Lung microvascular endothelial cell (primary cell): ENCODE measurements at places on chromosomes 6 and 20. TPM values are rescaled to one million over a fixed set of nuclear protein-coding genes. Genes with fewer than 3 reads are reported as not detected.
A peak's percentile ranks its signal among the peaks of the same experiment; 100 is the strongest.

The NOTCH4 gene
- 9.1 and 14.8 TPM in 2 replicates for total RNA-seq

- DNase-seq, result no peak
Observed at GRCh38 chr6:42100029-42100901, 42.2 kb downstream of the C6orf132 start.

The NRSN1 gene
- total RNA-seq, result not detected in 2 replicates

GRCh38 chr6:2641044-2641725 is 109.5 kb downstream of the MYLK4 start:
- no peak for DNase-seq

The TGM2 gene
- 273 and 343 TPM in 2 replicates for total RNA-seq

- no peak for DNase-seq
Observed at GRCh38 chr20:36472637-36473090, 68.7 kb upstream of the MYL9 start.

- peak; percentile 99 for DNase-seq
Observed at GRCh38 chr6:89297695-89298351, 17.3 kb downstream of the GABRR2 start.

The NNAT gene
- 0.22 TPM in 1 of 2 replicates, not detected in the other for total RNA-seq

DNA sequence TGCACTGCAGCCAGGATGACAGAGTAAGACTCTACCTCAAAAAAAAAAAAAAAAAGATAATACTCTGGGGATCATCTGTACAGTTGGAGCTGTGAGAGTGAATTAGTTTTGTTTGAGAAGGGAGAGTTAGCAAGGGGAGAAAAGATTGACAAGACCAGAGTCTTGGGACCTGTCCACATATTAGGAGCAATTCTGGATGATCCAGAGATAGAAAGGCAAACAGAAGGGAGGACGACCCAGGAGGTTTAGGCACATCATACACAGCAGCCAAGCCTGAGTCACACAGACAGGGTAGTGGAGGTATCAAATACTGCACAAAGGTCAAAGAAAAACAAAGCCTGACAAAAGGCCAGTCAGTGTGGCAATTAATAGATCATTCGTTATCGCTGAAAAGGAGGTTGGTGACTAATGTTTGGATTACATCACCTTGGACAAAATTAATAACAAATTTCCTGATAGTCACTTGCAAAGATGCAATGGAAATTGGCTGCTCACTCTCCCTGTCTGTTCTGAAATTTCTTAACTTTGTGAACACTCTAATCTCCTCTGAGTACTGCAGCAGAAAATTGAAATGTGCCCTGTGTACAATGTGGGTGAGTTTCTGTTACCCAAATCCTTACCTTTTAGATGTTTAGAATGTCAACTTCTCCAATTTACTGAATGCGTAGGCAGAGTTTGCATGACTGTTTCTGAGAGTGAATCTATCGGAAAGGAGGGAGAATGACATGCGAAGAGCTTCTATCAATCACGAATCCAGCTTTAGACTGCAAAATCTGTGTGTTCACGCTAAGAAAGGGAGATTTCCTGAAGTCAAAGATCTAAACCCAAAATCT is 105.4 kb downstream of the TSHZ2 start:
- no peak for DNase-seq

The USP49 gene
- 1.3 and 1.4 TPM in 2 replicates for total RNA-seq

The EEF1A1 gene
- 18,098 and 18,972 TPM in 2 replicates for total RNA-seq

The RPS18 gene
- 4,351 and 4,512 TPM in 2 replicates for total RNA-seq

GRCh38 chr6:111997078-111997852 is 56.6 kb upstream of the CCN6 start:
- DNase-seq, result peak; percentile 84

- DNase-seq, result no peak
Observed at GRCh38 chr6:131112249-131112648, 23.0 kb upstream of the AKAP7 start.

DNA sequence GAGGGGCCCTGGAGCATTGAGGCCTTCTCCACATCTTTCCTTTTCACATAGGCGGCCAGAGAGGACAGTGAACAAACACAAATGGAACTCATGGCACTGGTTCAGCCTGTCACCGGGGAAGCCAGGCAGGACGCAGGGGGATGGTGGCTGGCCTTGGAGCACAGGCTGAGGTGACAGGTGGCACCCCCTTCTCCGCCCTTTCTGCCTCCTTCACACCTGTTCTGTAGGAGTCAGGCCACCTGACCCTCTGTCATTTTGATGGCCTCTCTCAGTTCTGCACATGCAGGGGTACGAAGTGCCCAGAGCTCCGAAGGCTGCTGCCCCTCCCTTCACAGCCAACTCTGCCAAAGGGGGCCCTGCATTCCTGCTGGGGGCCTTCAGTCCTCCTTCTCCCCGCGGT is 60.8 kb downstream of the CD40 start:
- DNase-seq, result no peak

- DNase-seq, result peak; percentile 79
Observed at GRCh38 chr6:132962936-132963868, 148.8 kb downstream of the RPS12 start.

- DNase-seq, result no peak
Observed at GRCh38 chr20:24744747-24745146, 204.3 kb upstream of the CST7 start.

DNA sequence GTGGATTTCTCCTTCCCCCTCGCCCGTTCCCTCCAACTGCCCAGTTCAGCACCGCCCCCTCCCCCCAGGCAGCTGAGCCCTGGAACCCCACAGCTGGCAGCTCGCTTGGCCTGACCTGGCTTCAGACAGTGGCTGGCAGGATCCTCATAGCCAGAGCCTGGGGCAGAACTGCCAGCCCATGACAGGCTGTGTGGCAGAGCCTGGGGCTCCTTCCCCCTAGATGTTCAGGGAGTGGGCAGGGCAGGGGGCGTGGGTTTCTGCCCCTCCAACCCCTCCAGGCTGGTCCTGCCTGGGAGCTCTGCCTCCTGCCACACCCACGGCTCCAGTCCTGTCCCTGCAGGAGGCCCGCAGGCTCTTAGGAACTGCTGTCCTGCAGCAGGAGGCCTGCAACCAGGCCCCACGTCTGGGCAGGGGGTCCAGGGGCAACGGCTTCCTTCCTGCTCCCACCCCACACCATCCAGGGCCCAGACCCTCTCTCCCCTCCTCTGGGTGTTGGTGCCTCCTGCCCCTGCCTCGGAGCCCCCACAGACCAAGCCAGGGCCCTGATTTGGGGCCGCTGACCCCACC is 9.6 kb upstream of the KCNQ2 start:
- no peak for DNase-seq

- DNase-seq, result no peak
Observed at GRCh38 chr6:81562169-81562568, 190.3 kb downstream of the TENT5A start.

The FAM209B gene
- total RNA-seq, result not detected in 2 replicates

- DNase-seq, result no peak
Observed at GRCh38 chr20:39876976-39877635, 811.9 kb downstream of the MAFB start.

- no peak for DNase-seq
Observed at GRCh38 chr6:165962366-165962765, 205.3 kb downstream of the TBXT start.

DNA sequence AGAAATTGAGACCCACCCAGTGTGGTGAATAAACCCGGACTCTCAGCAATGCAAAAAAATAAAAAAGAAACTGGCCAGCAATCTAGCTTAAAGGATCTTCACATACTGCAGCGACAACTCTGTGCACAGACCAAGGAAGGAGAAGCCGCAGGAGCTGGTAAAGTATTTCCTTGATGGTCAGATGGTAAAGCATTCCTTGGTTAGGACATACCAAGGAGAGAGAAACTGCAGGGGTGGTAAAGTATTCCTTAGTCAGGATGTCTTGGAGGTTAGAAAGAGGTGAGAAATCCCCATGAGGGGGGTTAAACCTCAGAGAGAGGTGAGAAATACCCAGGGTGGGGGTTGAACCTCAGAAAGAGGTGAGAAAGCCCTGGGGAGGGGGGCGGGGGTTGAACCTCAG is 86.8 kb downstream of the PLG start:
- no peak for DNase-seq

The LPA gene
- total RNA-seq, result not detected in 2 replicates

GRCh38 chr20:38642498-38642897 is 40.9 kb downstream of the ARHGAP40 start:
- no peak for DNase-seq

DNA sequence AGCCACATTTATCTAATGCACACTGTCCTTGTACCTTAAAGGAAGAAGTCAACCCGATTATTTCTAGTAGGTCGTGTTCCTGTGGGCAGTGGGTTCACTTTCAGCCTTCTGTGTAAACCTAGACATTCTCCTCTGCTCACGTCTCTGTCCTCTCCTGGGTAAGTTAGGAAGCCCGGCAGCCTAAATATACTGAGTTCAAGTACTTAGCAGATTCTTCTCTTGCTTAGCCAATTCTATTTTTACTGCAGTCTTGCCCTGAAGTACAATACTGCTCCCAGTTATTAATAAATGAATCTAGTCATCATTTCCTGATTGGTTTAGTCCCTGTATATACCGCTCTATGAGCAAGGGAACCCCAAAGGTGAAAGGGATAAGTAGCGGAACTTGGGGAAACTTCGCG is 14.6 kb upstream of the GPR63 start:
- no peak for DNase-seq

DNA sequence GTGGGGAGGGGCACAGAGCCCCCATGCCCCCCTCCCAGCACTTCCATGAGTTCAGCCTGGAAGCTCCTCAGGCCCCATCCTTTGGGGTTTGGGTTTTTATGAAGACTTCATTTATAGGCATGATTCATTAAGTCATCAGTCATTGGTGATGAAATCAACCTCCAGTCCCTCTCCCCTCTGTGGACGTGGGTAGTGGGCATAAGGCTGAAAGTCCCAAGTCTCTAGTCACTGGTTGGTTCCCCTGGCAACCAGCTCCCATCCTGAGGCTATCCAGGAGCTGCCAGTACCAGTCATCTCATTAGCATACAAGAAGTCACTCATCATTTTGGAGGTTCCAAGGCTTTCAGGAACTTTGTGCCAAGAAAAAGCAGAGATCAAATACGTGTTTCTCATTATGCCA is 9.2 kb downstream of the TGM3 start:
- no peak for DNase-seq

GRCh38 chr6:67606906-67607828 is 1027.9 kb upstream of the ADGRB3 start:
- peak; percentile 69 for DNase-seq

- no peak for DNase-seq
Observed at GRCh38 chr20:49480236-49480635, 2.2 kb downstream of the KCNB1 start.

The PSORS1C2 gene
- total RNA-seq, result not detected in 2 replicates

GRCh38 chr20:44011251-44011940 is 96.7 kb downstream of the TOX2 start:
- DNase-seq, result no peak

DNA sequence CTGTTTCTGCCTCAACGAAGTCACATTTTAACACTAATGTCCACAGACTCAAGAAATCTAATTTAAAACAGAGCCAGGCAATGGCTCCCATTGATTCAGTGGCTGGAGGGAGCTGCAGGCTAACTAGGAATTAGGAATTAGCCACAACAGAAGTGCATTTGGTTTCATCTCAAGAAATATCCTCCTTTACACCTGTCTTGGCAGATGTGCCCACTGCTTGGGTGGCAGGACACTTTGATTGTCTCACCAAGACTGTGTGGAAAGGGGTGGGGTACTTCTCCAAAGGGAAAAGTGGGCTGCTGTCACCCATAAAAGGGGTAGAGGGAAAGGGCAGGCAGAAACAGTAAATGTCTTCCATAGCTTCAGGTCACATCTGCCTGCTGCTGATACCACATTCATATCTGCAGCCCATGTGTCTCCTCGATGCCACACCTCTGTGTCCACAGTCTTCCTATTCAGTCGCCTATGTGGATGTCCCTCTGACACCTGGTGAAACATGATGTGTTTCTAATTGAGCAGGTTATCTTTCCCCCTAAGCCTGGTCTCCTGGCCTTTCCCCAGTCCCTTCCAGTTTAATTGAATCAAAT is 10.9 kb upstream of the OSER1 start:
- DNase-seq, result no peak

DNA sequence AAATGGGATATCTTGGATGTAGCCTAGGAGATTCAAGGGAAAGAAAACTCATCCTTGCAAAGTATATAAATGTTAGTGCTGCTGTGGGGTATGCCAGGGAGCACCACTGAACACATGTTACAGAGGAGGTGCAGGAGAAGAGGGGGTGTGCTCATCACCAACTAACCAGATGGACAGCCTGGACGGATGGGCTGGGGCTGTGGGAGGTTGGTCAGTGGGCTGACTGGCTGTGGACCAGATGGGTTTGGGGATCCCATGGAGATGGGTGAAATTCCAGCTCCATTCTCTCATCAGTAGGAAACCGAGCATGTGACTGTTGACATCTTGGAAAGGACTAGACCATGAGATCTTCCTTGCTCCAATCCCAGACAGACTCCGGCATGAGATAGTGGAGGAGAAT is 201.0 kb downstream of the LRFN2 start:
- DNase-seq, result no peak

The RBBP8NL gene
- not detected in 2 replicates for total RNA-seq
